Colonic mucosa (tissue), 4 donors: ENCODE measurements at places on chromosomes 11 and 22. TPM values are rescaled to one million over a fixed set of nuclear protein-coding genes. Genes with fewer than 3 reads are reported as not detected.
A peak's percentile ranks its signal among the peaks of the same experiment; 100 is the strongest.

The SLC22A12 gene
- not detected for total RNA-seq

The OR51G1 gene
- total RNA-seq = not detected

The RAG2 gene
- not detected for total RNA-seq

The ACAD8 gene
- 30.2 TPM for total RNA-seq

The DAGLA gene
- total RNA-seq = 12.2 TPM

The RAB36 gene
- 2.3 TPM for total RNA-seq

The TBCEL gene
- 10.1 TPM for total RNA-seq

The HEPHL1 gene
- total RNA-seq = not detected

The HBD gene
- total RNA-seq = not detected

The MUC5AC gene
- 0.03 TPM for total RNA-seq

- H3K36me3 ChIP-seq = peaks cover 9% of the 10 kb centered on the region
- no peaks in the 10 kb centered on the region for H3K4me1 ChIP-seq
- no peak for DNase-seq
- no peak overlapping the region for H3K27ac ChIP-seq
- H3K27me3 ChIP-seq = no peaks in the 10 kb centered on the region
- no peak overlapping the region for H3K4me3 ChIP-seq
These were observed 5.9 kb downstream of the SRRD start for GRCh38 chr22:26489447-26490036.

- no peaks in the 10 kb centered on the region for H3K4me1 ChIP-seq
- H3K27me3 ChIP-seq = no peaks in the 10 kb centered on the region
- H3K27ac ChIP-seq = no peak overlapping the region
These were observed 16.3 kb downstream of the TRMU start for GRCh38 chr22:46351767-46352166.

DNA sequence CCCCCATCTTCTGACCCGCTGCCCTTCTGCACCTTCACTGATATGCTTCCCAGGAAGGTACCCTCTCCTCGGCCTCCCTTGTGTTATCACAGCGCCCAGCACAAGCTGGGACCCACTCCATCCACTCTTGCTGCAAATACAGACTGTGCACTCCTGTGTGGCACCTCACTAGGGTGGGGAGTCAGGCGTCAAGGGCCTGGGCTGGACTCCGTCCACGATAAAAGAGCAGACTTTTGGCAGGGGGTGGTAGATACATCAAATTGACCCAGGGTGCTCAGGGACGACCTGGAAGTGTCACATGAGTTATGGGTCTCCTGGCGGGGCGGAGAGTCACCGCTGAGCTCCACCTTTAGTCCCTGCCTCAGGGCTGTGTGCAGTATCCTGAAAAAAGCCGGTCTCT lies 908 bp downstream of the TRPM5 start:
- peak overlapping the region; percentile 17 for H3K27ac ChIP-seq
- peak overlapping the region; percentile 48 for H3K4me3 ChIP-seq
- H3K36me3 ChIP-seq = no peaks in the 10 kb centered on the region
- H3K4me1 ChIP-seq = peaks cover 33% of the 10 kb centered on the region

DNA sequence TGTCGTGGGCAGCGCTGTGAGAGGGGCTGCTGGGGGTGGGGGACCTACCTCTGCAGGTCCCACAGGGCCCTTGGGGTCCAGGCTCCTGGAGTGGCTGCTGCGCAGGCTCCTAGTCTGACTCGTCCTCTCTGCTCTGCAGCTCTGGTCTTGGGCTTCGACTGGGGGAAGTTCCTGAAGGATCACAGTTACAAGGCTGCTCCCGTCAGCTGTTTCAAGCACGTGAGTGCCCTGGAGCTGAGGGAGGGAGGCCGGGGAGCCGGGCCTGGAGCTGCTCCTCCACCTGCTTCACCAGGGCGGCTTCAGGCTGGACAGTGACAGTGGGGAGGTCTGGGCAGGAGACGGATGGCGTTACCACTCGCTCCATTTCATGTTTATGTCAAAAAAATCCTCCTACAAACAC lies 11.9 kb downstream of the L3MBTL2 start:
- DNase-seq = no peak
- H3K27ac ChIP-seq = peak overlapping the region; percentile 60
- H3K36me3 ChIP-seq = no peaks in the 10 kb centered on the region
- H3K4me1 ChIP-seq = no peaks in the 10 kb centered on the region
- no peaks in the 10 kb centered on the region for H3K27me3 ChIP-seq

- no peaks in the 10 kb centered on the region for H3K27me3 ChIP-seq
- no peak overlapping the region for H3K4me3 ChIP-seq
- H3K27ac ChIP-seq = no peak overlapping the region
- no peaks in the 10 kb centered on the region for H3K4me1 ChIP-seq
These were observed 32.0 kb upstream of the CCDC134 start for GRCh38 chr22:41768430-41768829.

- no peaks in the 10 kb centered on the region for H3K4me1 ChIP-seq
- H3K4me3 ChIP-seq = no peak overlapping the region
- no peaks in the 10 kb centered on the region for H3K27me3 ChIP-seq
These were observed 1432.6 kb upstream of the TENM4 start for GRCh38 chr11:80873310-80873999.

- peaks cover 4% of the 10 kb centered on the region for H3K36me3 ChIP-seq
- peak overlapping the region; percentile 84 for H3K27ac ChIP-seq
- no peak for DNase-seq
- H3K27me3 ChIP-seq = no peaks in the 10 kb centered on the region
These were observed 2.6 kb downstream of the GRK2 start for GRCh38 chr11:67268962-67269268.

- no peaks in the 10 kb centered on the region for H3K27me3 ChIP-seq
- DNase-seq = no peak
- H3K4me3 ChIP-seq = no peak overlapping the region
- H3K4me1 ChIP-seq = no peaks in the 10 kb centered on the region
- no peaks in the 10 kb centered on the region for H3K36me3 ChIP-seq
These were observed 260.0 kb downstream of the TBC1D22A start for GRCh38 chr22:47022475-47022874.

DNA sequence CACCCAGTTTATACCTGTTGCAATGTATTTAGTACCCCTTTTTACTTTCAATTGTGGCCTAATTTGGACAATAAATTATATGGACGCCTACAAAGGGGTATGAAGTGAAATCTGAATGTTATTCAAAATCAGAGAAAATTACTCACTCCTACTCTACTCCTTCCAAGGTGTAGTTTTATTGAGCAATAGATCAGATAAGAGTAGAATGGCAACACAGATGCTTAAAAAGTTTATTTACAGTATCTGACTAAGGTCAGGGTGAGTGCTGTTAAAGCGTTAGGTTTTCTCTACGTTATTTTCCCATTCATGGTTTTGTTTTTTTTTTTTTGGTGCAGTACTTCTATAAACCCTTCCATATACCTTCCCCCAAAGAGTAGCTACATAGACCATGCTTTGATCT lies 805.6 kb downstream of the KCNA4 start:
- no peak overlapping the region for H3K27ac ChIP-seq
- H3K27me3 ChIP-seq = no peaks in the 10 kb centered on the region
- no peaks in the 10 kb centered on the region for H3K36me3 ChIP-seq
- H3K4me3 ChIP-seq = no peak overlapping the region
- no peak for DNase-seq

GRCh38 chr11:86374586-86374985 lies at the start of gene CCDC81:
TSS of gene CCDC81 (plus strand) at chr11:86374887. CDS start at chr11:86375164, 277 bp downstream.
- no peak within 1 kb of the TSS for H3K27ac ChIP-seq
- H3K4me3 ChIP-seq = no peak within 1 kb of the TSS
- no peak for DNase-seq
- H3K4me1 ChIP-seq = no peaks in the 10 kb centered on the region
- no peaks in the 10 kb centered on the region for H3K27me3 ChIP-seq

- peaks cover 35% of the 10 kb centered on the region for H3K4me1 ChIP-seq
- H3K4me3 ChIP-seq = peak overlapping the region; percentile 50
- H3K36me3 ChIP-seq = no peaks in the 10 kb centered on the region
- peak; percentile 78 for DNase-seq
- H3K27me3 ChIP-seq = no peaks in the 10 kb centered on the region
These were observed 765 bp downstream of the RCOR2 start for GRCh38 chr11:63915961-63916836.

GRCh38 chr22:36729321-36729720 lies 25.8 kb upstream of the CACNG2 start:
- H3K27ac ChIP-seq = no peak overlapping the region
- DNase-seq = no peak
- no peaks in the 10 kb centered on the region for H3K4me1 ChIP-seq
- peaks cover 7% of the 10 kb centered on the region for H3K27me3 ChIP-seq
- H3K4me3 ChIP-seq = no peak overlapping the region
- no peaks in the 10 kb centered on the region for H3K36me3 ChIP-seq

DNA sequence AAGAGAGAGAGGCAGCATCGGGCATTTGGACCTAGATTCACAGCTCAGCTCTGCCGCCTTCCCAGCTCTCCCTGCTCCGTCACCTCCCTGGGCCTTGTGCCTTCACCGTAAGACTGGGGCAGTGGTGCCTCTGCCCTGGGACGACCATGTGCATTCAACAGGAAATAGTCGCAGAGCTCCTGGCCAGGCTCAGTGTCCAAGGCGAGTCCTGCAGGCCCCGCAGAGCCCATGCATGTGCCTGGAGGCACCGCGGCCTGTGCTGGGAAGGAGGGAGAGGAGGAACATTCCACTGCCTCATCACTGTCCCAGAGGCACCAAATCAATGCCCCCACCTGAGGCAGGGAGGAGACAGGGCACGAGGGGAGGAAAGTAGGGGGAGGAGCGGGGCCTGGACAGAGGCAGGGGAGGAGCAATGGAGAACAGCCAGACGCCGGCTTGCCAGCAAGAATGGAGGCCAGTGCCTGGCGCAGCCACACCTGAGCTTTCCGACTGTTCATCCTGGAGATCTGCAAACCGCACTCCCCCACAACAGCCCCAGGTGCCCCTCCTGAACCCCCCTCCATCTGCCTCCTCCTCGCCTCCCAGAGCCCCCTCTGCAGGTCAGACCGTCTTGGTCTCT lies 74.4 kb upstream of the PRR5 start:
- no peaks in the 10 kb centered on the region for H3K27me3 ChIP-seq
- no peaks in the 10 kb centered on the region for H3K4me1 ChIP-seq
- no peak overlapping the region for H3K4me3 ChIP-seq
- no peaks in the 10 kb centered on the region for H3K36me3 ChIP-seq

DNA sequence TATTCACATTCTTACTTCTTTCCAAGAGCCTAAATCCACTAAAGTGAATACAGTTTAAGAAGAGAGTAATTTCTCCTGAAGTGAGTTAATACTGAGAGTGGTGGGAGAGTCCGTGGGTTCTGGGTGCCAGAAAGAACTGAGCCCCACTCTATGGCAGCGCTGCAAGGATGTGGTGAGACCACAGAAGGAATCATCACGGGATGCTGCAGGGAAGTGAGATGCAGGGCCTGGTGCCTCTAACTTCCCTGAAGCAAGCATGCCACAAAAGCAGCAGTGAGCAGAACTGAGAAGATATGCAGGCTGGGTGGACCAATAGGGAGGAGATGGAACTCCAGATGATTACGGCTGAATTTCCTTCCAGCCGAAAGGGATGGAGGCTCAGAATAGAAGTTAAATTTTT lies 5.0 kb upstream of the MMP12 start:
- H3K27ac ChIP-seq = no peak overlapping the region
- H3K36me3 ChIP-seq = no peaks in the 10 kb centered on the region

- no peaks in the 10 kb centered on the region for H3K4me1 ChIP-seq
- no peaks in the 10 kb centered on the region for H3K27me3 ChIP-seq
- no peaks in the 10 kb centered on the region for H3K36me3 ChIP-seq
- no peak for DNase-seq
These were observed 106.1 kb downstream of the SLC1A2 start for GRCh38 chr11:35313066-35313759.

- H3K4me3 ChIP-seq = no peak overlapping the region
- H3K36me3 ChIP-seq = no peaks in the 10 kb centered on the region
- H3K27me3 ChIP-seq = no peaks in the 10 kb centered on the region
These were observed 682.5 kb downstream of the NTM start for GRCh38 chr11:132052904-132053303.

- no peak overlapping the region for H3K4me3 ChIP-seq
- peaks cover 9% of the 10 kb centered on the region for H3K4me1 ChIP-seq
- H3K36me3 ChIP-seq = no peaks in the 10 kb centered on the region
- no peak overlapping the region for H3K27ac ChIP-seq
These were observed 289.1 kb downstream of the TBC1D22A start for GRCh38 chr22:47051441-47052071.

DNA sequence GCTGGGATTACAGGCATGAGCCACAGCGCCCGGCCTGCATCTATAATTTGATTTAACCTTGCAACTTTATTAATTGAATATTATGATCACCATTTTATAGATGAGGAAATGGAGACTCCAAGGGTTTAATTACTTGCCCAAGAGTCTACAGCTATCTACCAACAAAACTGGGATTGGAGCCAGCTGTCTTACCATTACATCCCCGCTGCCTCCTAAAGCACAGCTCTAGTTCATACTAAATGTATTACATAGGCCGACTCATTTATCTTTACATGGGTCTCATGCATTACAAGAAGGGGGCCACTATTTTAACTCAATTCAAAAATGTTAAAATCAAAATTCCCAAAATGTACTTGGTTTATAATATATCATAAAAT lies 14.1 kb upstream of the TMA7B start:
- no peak for DNase-seq
- H3K27me3 ChIP-seq = no peaks in the 10 kb centered on the region

- DNase-seq = no peak
- H3K4me1 ChIP-seq = no peaks in the 10 kb centered on the region
- H3K27me3 ChIP-seq = no peaks in the 10 kb centered on the region
- no peak overlapping the region for H3K4me3 ChIP-seq
- no peak overlapping the region for H3K27ac ChIP-seq
- H3K36me3 ChIP-seq = no peaks in the 10 kb centered on the region
These were observed 166.3 kb upstream of the ARHGAP20 start for GRCh38 chr11:110878513-110878912.

DNA sequence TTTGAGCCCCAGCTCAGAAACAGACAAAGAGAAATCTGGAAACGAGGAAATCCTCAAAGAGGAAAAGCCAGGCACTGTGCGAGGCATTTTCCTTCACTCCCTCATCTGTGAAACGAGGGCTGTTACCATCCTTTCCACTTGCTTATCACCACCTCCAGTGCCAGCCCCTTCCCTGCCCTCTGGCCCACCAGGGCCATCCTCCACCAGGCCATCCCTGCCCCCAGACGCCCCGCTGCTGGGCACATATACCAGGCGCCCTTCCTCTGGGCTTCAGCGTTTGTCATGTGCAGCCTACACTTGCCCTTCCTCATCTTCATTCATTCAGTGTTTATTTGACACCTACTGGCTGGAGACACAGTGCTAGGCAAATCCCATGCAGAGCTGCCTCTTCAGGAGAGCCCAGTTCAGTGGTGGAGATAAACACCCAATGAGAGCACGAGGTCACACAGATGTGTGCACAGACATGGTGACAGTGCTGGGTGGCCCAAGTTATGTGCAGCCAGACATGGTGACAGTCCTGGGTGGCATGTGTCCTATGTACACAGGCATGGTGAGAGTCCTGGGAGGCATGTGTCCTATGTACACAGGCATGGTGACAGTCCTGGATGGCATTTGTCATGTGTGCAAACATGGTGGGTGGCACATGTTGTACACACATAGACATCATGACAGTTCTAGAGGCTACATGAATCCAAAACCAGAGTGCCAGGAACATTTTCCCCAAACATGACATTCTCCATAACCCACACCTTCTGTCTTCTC lies 9.7 kb downstream of the SPTBN2 start:
- no peaks in the 10 kb centered on the region for H3K27me3 ChIP-seq
- no peak for DNase-seq
- H3K36me3 ChIP-seq = no peaks in the 10 kb centered on the region
- H3K4me1 ChIP-seq = no peaks in the 10 kb centered on the region
- H3K4me3 ChIP-seq = no peak overlapping the region
- H3K27ac ChIP-seq = no peak overlapping the region

GRCh38 chr11:114160894-114161293 lies 101.4 kb downstream of the ZBTB16 start:
- H3K4me3 ChIP-seq = no peak overlapping the region
- no peaks in the 10 kb centered on the region for H3K27me3 ChIP-seq

GRCh38 chr11:122628810-122629555 lies 26.5 kb upstream of the UBASH3B start:
- DNase-seq = peak; percentile 57
- H3K27me3 ChIP-seq = no peaks in the 10 kb centered on the region
- H3K36me3 ChIP-seq = no peaks in the 10 kb centered on the region
- no peaks in the 10 kb centered on the region for H3K4me1 ChIP-seq
- H3K4me3 ChIP-seq = no peak overlapping the region
